HFFc6 (cell line): ENCODE measurements at places on chromosomes 7 and 10.

DNA sequence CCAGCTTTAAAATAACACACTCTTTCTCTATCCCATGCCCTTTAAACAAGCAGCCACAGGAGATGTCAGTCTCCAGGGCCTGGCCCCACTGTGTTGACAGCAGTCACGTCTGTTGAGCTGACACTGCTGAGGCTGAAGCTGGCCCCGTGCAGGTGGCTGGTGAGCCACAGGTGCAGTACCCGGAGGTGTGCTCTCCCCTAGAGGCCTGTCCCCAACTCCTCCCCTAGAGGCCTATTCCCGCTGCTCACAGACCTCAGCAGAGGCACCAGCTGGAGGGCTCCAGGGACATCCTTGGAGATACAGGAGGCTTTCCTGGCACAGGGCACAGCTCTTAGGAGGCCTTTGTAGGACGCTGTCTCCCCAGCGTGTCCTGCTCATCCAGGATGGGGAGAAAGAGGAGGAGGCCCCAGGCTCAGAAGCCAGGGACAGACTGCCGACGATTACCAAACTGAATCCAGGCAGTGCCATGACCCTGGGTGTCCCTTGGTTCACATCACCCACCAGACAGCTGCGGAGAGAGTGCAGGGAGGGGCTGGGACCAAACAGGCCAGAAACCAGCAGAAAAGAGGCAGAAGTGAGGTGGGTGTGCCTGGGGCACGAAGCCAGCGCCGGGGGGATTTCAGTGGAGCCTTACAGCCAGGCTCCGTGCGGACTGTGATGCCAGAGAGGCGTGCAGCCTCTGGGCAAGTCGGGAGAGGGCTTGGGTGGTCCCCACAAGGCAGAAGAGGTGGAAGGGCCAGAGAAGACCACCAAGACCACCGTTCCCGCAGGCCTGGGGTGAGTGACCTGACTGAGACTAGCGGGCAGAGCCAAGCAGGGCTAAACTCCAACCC, 18.5 kb upstream of the TTYH3 start:
- DNase-seq, result no peak

DNA sequence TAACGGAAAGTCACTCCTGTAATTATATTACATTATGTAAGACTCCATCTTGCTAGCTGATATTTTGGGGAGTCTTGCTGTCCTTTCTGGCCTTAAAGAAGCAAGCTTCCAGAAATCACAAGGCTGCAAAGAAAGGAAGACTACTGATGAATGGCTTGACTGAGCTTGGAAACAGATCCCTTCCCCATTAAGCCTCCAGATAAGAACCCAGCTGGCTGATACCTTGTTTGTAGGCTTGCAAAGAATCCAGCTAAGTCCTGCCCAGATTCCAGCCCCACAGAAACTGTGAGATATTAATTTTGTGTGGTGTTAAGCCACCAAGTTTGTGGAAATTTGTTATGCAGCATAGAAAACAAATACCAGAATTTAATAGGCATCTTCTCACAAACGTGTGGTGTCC, 49.9 kb upstream of the TMEM106B start:
- DNase-seq, result no peak

DNA sequence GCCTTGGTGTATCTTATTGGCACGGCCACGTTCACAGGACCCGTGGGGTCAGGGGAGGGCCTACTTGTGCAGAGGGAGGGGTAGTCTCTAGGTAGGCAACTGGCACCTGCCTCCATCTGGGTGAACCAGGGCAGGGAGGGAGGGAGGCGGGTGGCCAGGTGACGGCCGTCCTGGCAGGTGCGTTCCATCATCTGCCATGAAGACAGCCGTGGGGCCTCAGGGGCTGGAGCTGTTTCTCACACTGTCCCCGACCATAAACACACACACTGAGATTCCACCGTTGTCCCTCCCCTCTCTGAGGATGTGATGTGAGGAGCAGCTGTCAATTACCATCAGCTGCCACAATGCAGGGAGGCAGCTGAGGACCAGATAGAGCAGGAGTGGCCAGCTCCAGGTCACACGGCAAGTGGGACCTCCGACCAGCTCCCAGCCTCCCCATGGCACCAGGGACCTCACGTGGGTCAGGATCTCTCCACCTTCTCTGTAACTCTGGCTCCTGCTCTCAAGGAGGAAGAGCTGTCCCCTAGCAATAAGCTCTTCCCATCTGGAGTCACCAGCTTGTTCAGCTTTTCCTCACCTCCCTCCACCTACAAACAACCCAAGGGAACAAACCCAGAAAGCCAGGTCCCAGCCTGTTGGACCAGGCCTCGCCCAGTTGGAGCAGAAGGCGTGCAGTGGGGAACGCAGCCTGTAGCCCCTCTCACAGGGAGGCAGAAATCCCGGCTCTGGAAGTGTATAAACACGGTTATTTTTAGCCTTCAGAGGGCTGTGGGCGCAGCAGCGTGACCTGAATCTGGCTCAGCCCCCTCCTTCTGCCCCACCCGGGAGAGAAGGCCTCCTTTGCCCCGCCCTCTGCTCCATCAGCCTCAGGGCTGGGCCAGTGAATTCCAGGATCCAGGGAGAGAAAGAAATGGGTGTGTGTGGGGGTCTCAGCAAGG, 33.1 kb downstream of the ZMIZ1 start:
- DNase-seq, result no peak

DNA sequence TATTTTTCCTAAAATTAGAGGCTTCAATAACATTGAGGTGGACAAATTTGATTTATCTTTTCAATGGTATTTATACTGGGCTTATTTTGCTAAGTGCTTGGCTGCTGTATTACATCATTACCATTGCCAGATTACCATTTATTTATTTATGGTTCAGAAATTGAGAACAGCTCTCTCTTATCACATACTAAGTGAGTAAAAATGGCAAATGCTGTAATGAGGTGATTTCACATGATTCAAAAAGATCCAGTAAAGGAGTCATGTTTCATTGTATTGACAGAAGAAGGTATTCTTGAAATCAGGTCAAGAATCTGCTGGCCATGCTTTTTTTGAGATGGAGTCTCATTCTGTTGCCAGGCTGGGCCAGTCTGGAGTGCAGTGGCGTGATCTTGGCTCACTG, 322.6 kb downstream of the KIF20B start:
- no peak for DNase-seq
